ENCODE measurements at places on chromosomes 7 and 10. TPM values are rescaled to one million over a fixed set of nuclear protein-coding genes. Genes with fewer than 3 reads are reported as not detected.

Gene HOGA1
- total RNA-seq = 0.15 TPM

Gene SFXN4
- total RNA-seq = 23.6 TPM

Gene PRF1
- total RNA-seq = not detected

DNA sequence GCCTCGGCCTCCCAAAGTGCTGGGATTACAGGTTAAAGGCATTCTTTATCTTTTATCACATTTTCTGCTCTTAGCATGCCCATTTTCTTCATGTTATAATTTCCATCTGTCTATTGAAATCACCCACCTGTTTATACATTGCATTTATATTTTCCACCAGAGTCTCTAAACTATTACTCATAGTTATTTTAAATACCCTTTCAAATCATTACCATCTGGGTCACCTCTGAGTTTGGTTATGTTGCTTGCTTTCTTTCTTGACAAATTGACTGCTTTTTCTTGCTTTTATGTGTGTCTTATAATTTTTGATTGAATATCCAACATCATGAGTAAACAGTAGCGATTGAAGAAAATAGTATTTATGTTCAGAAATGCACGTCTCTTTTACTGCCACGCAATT, 71.4 kb downstream of the TMEM270 start:
- DNase-seq = no peak

- no peak for DNase-seq
These were observed 18.3 kb downstream of the WDR91 start for GRCh38 chr7:135192914-135193536.

Measured in PC-3 (cell line).